Progenitor cell of endocrine pancreas (in vitro differentiated cells): ENCODE measurements at places on chromosomes 3 and 15.

- no peak for DNase-seq
Observed at GRCh38 chr15:90883976-90884718, at the start of gene FES. TSS of gene FES (plus strand) at chr15:90884504. CDS start at chr15:90885046, 542 bp downstream.

- no peak for DNase-seq
Observed at GRCh38 chr3:113251817-113252216, 40.5 kb downstream of the BOC start.

DNA sequence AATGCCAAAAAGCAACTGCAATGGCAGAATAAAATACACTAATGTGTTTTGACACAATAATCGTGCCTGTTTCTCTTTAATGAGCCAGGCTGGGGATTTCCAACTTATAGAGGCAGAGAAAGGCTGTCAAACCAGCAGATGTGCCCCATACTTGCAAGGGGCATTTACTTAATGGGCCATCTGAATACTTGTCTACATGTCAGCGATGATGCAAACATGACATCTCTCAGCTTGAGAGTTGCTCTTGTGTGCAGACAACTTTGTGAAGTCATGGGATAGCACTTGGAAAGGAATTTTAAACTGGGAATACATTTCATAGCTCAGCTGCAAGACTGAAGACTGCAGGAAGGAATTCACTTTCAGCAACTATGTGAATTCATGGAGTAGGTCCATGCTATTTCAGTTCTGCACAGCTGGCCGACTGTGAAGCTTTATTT lies 127.4 kb upstream of the ADAMTS9 start:
- no peak for DNase-seq

- no peak for DNase-seq
Observed at GRCh38 chr15:66139591-66140207, 113.9 kb downstream of the MEGF11 start.

GRCh38 chr3:177231242-177231641 lies 34.0 kb upstream of the TBL1XR1 start:
- no peak for DNase-seq

GRCh38 chr15:58999694-59000093 lies 12.2 kb downstream of the RNF111 start:
- DNase-seq: no peak

GRCh38 chr3:197007296-197007940 lies 22.2 kb downstream of the MELTF start:
- DNase-seq: no peak

GRCh38 chr15:40695469-40695890 lies 506 bp downstream of the RAD51 start:
- no peak for DNase-seq

GRCh38 chr3:42025370-42026138 lies 63.7 kb upstream of the ULK4 start:
- no peak for DNase-seq

GRCh38 chr3:29370021-29370420 lies 89.2 kb downstream of the RBMS3 start:
- no peak for DNase-seq

- DNase-seq: no peak
Observed at GRCh38 chr3:34363881-34364280, 565.5 kb downstream of the PDCD6IP start.

DNA sequence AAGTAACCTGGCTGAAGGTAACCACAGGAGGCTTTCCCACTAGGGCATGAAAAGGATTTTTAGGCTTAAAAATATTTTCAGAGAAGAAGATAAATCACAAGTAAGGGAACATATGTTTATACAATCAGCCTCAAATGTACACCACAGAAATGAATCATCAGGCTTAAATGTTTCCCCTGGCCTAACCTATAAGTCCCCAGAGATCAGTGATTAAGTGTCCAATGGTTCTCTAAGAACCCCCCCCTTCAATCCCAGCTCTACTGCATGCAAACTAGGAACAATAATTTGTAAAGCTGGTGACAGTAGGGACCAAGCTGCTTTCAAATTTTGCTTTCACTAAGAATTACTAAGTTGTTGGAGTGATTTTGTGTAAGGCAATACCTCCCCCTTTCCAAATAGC lies 431.6 kb upstream of the LMCD1 start:
- no peak for DNase-seq

DNA sequence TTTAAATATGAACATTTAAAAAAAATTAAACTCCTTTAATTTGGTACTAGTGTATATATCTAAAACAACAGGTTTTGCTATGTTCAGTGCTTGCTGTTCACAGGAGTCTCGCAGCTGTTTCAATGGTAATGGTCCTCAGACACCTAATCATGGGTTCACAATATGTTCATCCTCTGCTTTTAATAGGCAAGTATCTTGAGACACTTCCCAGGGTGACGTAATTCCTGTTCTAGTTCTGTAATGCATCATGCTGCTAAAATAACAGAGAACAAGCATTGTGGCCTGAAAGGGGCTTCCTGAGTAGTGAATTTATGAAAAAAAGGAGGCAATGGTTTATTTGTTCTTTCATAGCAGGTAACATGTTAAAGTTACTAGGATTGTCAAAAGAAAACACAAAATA lies 625.2 kb upstream of the GBE1 start:
- no peak for DNase-seq

DNA sequence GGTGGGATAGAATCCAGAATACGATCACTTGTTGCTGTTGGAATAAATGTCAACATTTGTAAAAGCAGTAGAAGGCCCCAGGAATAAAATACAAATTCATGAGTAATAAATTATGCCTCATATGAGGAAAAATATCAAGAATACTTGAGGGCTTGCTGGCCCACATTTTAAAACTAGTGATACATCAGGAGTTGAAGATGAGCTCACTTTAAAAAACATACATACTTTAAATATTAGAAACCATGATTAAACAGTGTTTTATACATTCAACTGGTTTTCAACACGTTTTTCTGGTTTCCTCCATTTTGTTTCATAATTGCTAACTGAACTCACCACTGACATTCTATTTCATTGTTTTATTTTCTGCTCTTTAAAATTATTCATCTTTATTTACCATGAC lies 141.4 kb downstream of the TFG start:
- DNase-seq: no peak

DNA sequence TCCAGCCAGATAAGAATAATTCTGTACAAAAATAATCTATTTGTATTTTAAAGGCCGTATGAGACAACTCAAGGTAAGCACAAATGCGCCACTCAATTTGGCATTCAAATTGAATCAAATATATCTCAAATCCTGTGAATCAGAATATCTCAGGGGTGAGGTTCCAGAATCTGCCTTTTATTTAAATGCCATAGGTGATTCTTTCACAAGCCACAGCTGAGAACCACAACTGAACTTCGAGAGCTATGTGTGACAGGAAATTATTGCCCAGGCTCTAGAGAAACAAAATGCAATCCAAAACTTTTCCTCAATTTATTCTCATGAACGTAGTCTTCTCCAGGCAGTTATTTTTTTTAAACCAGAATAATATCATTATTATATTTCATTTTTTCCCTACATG lies 11.9 kb downstream of the ATP8B4 start:
- no peak for DNase-seq

DNA sequence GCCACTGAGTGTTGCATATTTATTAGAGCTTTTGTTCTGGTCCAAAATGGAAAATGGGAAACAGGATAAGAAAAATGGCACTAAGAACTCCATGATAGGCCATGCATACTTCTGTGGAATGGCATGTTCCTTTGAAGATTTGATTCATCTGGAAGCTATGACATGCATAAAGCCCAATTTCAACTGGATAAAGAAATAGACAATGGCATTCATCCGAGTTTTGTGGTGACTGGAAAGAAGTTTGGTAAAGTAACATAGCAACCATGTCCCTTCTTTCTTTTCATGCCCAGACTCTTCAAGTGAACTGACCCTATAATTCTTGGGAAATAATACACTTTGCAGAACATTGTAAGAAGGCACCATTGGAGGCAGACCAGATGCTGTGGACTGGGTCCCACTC lies 368.4 kb upstream of the IL12A start:
- no peak for DNase-seq

- no peak for DNase-seq
Observed at GRCh38 chr3:87811953-87812352, 246.9 kb downstream of the CGGBP1 start.

GRCh38 chr15:91412138-91412928 lies 312.3 kb downstream of the SV2B start:
- DNase-seq: no peak

DNA sequence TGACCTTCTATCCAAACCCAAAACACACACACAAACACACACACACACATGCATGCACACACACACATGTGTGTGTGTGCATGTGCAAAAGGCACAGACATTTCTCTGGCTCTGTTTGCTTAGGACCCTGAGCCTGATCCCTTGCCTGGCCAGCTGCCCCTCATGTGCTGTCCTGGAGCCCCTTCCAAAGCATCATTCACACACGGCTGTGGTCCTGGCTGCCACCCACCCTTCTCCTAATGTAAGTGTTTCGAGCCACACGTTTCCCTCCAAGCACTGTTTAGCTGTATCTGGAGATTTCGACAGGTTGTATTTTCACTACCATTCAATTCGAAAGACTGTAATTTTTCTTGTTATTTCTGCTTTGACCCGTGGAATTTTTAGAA lies 45.8 kb upstream of the KLF13 start:
- no peak for DNase-seq

DNA sequence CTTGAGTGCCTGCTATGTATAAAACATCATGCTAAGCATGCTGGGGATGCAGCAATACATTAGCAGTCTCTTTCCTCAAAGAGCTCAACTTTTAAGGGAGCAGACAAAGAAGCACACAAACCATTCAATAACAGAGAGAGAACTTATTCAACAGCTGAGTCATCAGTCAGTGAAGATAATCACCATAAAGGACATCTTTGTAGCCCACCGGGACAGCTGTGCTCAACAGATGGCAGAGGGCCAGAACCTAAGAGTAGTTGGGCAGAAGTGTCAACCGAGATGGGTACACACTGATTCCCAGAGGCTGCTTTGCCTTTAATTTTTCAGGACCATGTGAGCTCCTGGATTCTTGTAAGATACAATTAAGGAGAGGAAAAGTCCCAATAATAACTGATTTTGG lies 4.2 kb upstream of the RAB8B start:
- DNase-seq: no peak

GRCh38 chr3:10635446-10636076 lies 130.2 kb upstream of the ATP2B2 start:
- DNase-seq: no peak

DNA sequence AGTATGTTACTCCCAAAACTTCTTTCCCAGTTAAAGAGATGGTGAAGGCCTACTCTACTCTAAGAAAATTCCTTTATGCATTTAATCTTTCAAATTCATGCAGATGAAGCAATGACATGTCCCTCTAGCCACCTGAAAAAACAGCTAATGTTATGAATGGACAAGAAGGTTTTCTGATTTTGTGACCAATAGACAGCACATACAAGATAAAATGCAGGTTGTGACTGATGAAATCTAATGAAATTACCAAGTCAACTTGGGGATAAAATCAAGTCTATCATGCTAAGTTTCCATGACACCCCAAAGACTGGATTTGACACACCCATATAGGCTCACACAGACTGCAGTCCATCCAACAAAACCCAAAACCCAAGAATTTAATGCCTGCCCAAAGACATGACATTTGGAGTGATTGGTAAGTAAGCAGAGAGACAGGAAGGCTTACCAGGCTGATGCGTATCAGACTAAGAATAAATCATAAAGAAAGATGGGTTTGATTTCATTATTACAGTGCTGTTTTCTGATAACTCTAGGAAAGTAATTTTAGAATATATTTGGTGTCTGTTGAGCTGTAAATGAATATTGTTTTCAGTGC lies 26.4 kb downstream of the CD47 start:
- no peak for DNase-seq

DNA sequence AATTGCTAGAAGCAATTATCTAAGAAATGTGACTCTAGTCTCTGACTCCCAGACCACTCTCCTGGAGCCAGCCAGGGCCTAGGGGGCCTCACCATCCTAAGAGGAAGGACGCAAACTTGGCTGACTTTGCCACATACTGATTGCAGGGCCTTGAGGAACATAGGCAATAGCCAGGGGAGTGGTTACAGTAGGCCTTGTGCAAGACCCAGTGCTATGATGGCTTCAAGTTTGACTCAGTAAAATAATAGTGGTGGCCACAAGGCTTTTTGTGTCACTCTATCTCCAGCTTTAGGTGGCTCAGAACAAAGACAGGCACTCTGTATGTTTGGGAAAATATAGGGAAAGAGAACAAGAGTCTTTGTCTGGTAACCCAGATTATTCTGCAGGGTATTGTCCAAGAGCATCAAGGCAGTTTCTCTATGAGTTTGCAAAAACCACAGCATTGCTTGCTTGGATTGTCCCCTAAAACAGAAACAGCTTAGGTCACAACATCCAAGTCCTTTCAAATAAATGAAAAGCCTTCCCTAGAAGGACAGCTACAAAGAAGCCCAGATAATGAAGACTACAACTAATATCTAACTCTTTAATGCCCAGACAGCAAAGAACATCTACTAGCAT lies 631.5 kb downstream of the PYDC2 start:
- no peak for DNase-seq

DNA sequence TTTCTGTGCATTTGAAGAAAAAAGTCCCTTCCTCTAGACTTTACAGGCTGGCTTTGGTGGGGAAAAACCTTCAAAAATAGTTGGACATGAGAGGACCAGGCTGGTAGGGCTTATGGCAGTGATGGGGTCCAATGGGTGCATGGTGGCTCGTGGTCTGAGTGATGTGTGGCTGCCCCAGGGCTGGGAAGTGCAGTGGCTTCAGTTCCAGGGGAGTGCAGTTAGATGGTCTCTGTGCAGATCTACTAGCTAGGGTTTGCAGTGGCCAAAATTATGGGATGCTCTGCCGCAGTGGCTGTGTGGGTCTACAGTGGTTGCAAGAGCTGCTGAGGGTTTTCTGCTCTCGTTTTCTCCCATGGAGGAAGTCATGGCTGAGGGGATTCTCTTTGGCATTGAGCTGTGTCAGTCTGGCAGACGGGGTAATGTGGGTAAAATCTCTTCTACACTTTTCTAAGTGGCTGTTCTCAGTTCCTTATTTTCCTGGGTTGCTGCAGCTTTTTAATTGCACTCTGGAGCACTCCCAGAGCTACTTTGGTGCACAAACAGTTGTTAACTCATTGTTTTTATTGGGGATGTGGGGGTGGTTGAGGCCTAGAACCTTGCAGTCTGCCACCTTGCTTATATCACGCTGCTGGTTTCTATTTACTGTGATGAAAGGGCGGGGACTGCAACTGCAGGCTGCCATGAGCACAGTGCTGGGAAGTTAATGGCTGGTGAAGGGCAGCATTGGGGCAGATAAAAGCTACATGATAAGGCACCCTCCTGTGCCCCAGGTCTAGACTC lies 1324.6 kb downstream of the NSUN3 start:
- DNase-seq: no peak

DNA sequence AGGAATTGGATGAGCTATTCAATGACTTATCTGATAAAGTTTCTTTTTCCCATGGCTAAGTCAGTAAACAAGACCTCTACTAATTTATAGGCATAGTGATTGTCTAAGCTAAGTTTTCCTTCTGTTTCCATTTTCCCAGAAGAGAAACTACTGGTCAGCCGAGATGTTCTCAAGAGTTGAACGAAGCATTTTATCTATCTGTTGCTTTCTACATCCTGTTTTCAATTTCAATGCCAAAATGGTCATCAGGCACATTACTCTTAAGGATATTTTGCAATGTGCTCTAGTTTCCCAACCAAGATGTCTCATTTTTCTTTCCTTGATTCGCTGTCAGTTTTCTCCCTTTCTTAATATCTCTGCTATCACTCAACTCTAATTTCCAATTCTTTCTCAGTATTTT lies 228.7 kb downstream of the MBNL1 start:
- DNase-seq: no peak

GRCh38 chr3:16113704-16114103 lies 60.8 kb upstream of the GALNT15 start:
- DNase-seq: no peak

GRCh38 chr3:126376444-126376843 lies 18.3 kb upstream of the CFAP100 start:
- no peak for DNase-seq
